ENCODE measurements at places on chromosomes 1 and 21. TPM values are rescaled to one million over a fixed set of nuclear protein-coding genes. Genes with fewer than 3 reads are reported as not detected.

GRCh38 chr1:49356594-49356993, 579.9 kb upstream of the BEND5 start:
- DNase-seq: no peak
- no peak overlapping the region for H3K27ac ChIP-seq
- H3K4me3 ChIP-seq: no peak overlapping the region
- H3K27me3 ChIP-seq: no peaks in the 10 kb centered on the region
- H3K36me3 ChIP-seq: no peaks in the 10 kb centered on the region

DNA sequence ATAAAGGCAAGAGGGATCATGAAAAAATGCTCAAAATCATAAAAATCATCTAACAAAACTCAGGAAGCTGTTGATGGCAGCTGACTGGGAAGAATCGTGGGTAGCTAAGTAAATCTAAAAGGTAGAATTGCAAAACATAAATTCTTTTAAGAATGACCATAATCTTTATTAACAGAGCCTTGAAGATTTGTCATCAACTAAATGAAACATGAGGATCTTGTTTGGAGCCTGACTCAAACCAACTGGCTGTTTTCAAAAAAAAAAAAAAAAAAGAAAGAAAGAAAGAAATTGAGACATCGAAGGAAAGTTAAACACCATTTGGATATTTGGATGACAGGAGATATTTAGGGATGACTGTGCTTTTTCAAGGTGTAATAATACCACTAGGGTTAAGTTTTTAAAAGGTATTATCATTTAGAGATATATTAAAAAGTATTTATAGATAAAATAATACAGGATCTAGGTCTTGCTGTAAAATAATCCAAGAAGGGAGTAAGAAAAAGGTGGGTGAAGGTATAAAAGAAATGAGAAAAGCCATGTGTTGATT, 48.6 kb downstream of the CD34 start:
- H3K4me1 ChIP-seq: peaks cover 89% of the 10 kb centered on the region
- peak overlapping the region; percentile 29 for H3K27ac ChIP-seq
- H3K4me3 ChIP-seq: no peak overlapping the region
- H3K27me3 ChIP-seq: no peaks in the 10 kb centered on the region

S1PR1 gene
- 25.5 TPM for total RNA-seq

HHIPL2 gene
- not detected for total RNA-seq

- no peaks in the 10 kb centered on the region for H3K27me3 ChIP-seq
- H3K4me3 ChIP-seq: no peak overlapping the region
- H3K4me1 ChIP-seq: no peaks in the 10 kb centered on the region
- H3K36me3 ChIP-seq: peaks cover 14% of the 10 kb centered on the region
- no peak overlapping the region for H3K27ac ChIP-seq
Measured at GRCh38 chr21:33296156-33296555, 28.6 kb upstream of the IFNAR1 start.

RGS4 gene
- 15.7 TPM for total RNA-seq

- H3K4me1 ChIP-seq: no peaks in the 10 kb centered on the region
- no peak for DNase-seq
- H3K36me3 ChIP-seq: no peaks in the 10 kb centered on the region
- H3K27ac ChIP-seq: no peak overlapping the region
Measured at GRCh38 chr1:220757441-220757840, 9.3 kb downstream of the MTARC2 start.

CLCC1 gene
- 19.1 TPM for total RNA-seq

- H3K4me3 ChIP-seq: no peak overlapping the region
- H3K27me3 ChIP-seq: no peaks in the 10 kb centered on the region
Measured at GRCh38 chr1:18939398-18940302, 16.8 kb downstream of the IFFO2 start.

GRCh38 chr1:76124196-76124595, 49.6 kb downstream of the ST6GALNAC3 start:
- no peaks in the 10 kb centered on the region for H3K36me3 ChIP-seq
- no peak for DNase-seq
- peaks cover 9% of the 10 kb centered on the region for H3K4me1 ChIP-seq
- no peak overlapping the region for H3K4me3 ChIP-seq
- H3K27ac ChIP-seq: no peak overlapping the region

DNA sequence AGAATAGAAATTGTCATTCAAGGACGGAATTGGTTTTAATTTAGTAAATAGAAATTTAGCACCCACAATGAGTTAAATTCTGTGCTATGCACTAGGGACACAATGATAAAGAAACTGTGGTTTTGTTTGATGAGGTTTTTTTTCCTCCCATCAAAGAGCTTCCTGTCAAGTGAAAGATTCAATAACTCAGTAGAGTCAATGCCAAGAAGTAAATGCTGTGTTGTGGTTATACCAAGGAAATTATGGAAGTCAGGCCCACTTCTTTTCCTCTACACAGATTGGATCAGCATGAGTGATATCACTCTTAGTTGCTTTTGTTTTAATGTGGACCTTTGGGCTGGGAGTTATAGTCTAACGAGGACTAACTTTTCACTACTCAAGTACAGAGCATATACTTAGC, 1269.6 kb upstream of the ADGRL2 start:
- H3K27ac ChIP-seq: no peak overlapping the region
- H3K36me3 ChIP-seq: no peaks in the 10 kb centered on the region
- H3K4me3 ChIP-seq: no peak overlapping the region
- peaks cover 12% of the 10 kb centered on the region for H3K4me1 ChIP-seq

- H3K27ac ChIP-seq: no peak overlapping the region
- no peaks in the 10 kb centered on the region for H3K4me1 ChIP-seq
- no peaks in the 10 kb centered on the region for H3K36me3 ChIP-seq
- no peaks in the 10 kb centered on the region for H3K27me3 ChIP-seq
Measured at GRCh38 chr1:1678581-1679380, 13.8 kb downstream of the SLC35E2B start.

MAN1C1 gene
- 12.8 TPM for total RNA-seq

SCMH1 gene
- 62.7 TPM for total RNA-seq

- no peak for DNase-seq
- H3K27ac ChIP-seq: no peak overlapping the region
- no peaks in the 10 kb centered on the region for H3K27me3 ChIP-seq
- H3K36me3 ChIP-seq: no peaks in the 10 kb centered on the region
- no peaks in the 10 kb centered on the region for H3K4me1 ChIP-seq
Measured at GRCh38 chr1:209820986-209821385, 6.8 kb upstream of the UTP25 start.

- H3K36me3 ChIP-seq: no peaks in the 10 kb centered on the region
- no peaks in the 10 kb centered on the region for H3K4me1 ChIP-seq
- no peak overlapping the region for H3K27ac ChIP-seq
- H3K27me3 ChIP-seq: no peaks in the 10 kb centered on the region
- DNase-seq: no peak
Measured at GRCh38 chr1:117562581-117563491, 43.0 kb upstream of the TENT5C start.

ACTL8 gene
- not detected for total RNA-seq

DNA sequence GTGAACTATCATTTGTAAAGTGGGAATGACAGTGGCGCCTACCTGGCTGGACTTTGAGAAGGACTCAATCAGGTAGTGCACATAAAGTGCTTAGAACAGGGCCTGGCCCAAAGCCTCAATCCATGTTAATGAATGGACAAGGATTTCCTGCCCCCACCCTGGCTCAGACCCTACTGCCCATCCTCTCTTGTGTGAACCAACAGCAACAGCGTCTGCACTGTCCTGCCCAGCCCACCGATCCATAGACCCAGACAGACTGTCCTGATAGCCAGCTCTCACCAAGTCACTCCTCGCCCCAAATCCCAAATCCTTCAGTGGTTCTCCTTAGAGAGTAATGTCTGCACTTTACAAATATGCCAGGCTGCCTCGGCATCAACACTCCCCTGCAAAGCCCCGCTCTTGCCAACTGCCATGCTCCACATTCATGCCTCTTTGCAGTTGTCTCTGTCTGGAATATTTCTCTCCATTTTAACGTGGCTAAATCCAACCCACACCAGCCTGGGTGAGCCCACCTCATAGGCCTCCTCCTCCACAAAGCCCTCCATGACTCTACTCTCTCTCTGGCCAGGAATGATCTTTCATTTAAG, 157.6 kb upstream of the EDN2 start:
- H3K4me1 ChIP-seq: no peaks in the 10 kb centered on the region
- no peak overlapping the region for H3K4me3 ChIP-seq
- no peak overlapping the region for H3K27ac ChIP-seq

- no peak for DNase-seq
- H3K27me3 ChIP-seq: no peaks in the 10 kb centered on the region
- no peaks in the 10 kb centered on the region for H3K4me1 ChIP-seq
- no peaks in the 10 kb centered on the region for H3K36me3 ChIP-seq
Measured at GRCh38 chr1:151710187-151710840, 6.3 kb downstream of the CELF3 start.

GRCh38 chr1:37567023-37567422, 10.3 kb downstream of the DNALI1 start:
- peaks cover 16% of the 10 kb centered on the region for H3K36me3 ChIP-seq
- no peak overlapping the region for H3K4me3 ChIP-seq
- no peak overlapping the region for H3K27ac ChIP-seq
- peak; percentile 82 for DNase-seq
- no peaks in the 10 kb centered on the region for H3K27me3 ChIP-seq

- H3K27me3 ChIP-seq: no peaks in the 10 kb centered on the region
- no peak for DNase-seq
- no peaks in the 10 kb centered on the region for H3K36me3 ChIP-seq
- no peak overlapping the region for H3K27ac ChIP-seq
Measured at GRCh38 chr1:21633992-21634805, 35.0 kb downstream of the RAP1GAP start.

DNA sequence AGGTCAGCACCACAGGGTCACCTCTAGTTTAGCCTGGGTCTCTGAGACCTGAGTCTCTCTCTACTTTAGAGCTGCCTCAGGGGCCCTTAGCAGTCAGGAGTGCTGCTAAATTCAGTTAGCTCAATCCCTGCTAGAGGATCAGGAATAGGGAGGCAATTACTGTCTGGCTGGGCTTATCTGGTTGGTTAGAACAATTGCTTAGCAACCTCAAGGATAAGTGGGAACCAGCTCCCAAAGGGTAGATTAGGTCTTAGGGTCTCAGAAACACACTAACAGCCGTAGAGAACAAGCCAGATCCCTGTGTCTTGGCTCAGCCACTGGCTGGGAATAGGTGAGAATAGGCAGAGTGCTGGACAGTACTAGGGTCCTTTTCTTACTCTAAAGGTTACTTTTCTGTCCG, 7.7 kb downstream of the PM20D1 start:
- H3K36me3 ChIP-seq: no peaks in the 10 kb centered on the region
- H3K4me3 ChIP-seq: no peak overlapping the region
- H3K4me1 ChIP-seq: no peaks in the 10 kb centered on the region
- H3K27ac ChIP-seq: no peak overlapping the region

- no peaks in the 10 kb centered on the region for H3K27me3 ChIP-seq
- H3K36me3 ChIP-seq: no peaks in the 10 kb centered on the region
- no peak for DNase-seq
- H3K27ac ChIP-seq: no peak overlapping the region
- no peak overlapping the region for H3K4me3 ChIP-seq
Measured at GRCh38 chr1:98749152-98749756, 87.7 kb downstream of the SNX7 start.

SKI gene
- total RNA-seq: 18.9 TPM

DNA sequence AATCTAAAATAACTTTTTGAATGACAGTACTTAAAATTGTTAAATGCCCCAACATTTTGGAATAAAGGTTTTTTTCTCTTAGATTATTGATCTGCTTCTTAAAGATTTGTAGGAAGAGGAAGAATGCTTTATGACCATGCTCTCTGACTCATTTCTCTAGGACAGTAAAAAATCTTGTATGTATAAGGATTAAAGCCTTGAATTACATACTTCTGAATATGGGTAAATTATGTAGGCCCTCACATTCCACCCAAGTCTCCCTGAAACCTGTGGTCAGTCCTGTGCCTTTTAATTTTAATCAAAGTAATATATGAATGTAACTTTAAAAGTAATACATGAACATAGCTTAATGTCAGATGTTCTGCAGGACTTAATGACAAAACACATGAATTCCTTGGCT, 50.5 kb downstream of the ABCD3 start:
- H3K27me3 ChIP-seq: no peaks in the 10 kb centered on the region
- no peak for DNase-seq
- peaks cover 6% of the 10 kb centered on the region for H3K36me3 ChIP-seq
- no peak overlapping the region for H3K4me3 ChIP-seq
